ENCODE measurements at places on chromosomes 4 and X. TPM values are rescaled to one million over a fixed set of nuclear protein-coding genes. Genes with fewer than 3 reads are reported as not detected.

Gene USP51
- total RNA-seq = 0.37 TPM

Gene FOXP3
- total RNA-seq = 0.07 TPM

Gene ANXA3
- total RNA-seq = 58.8 TPM

Gene MAOB
- 0.29 TPM for total RNA-seq

Gene INPP4B
- 4.5 TPM for total RNA-seq

Gene AMBN
- total RNA-seq = not detected

Gene CTSO
- total RNA-seq = 0.99 TPM

Gene AMER1
- total RNA-seq = 2.6 TPM

Gene ARAP2
- 0.47 TPM for total RNA-seq

Gene ASB12
- not detected for total RNA-seq

Gene TBX22
- total RNA-seq = not detected

Gene CT45A2
- not detected for total RNA-seq

Gene APELA
- not detected for total RNA-seq

Gene SCRG1
- not detected for total RNA-seq

Gene MCUB
- 13.0 TPM for total RNA-seq

Gene FGF13
- total RNA-seq = 0.05 TPM

Gene RBPJ
- 12.0 TPM for total RNA-seq

Gene MAMLD1
- total RNA-seq = 6.4 TPM

Gene PSMD10
- total RNA-seq = 76.5 TPM

Gene MSX1
- 10.1 TPM for total RNA-seq

Gene RHOXF2B
- not detected for total RNA-seq

Gene TRAM1L1
- total RNA-seq = 0.49 TPM

Gene PF4V1
- total RNA-seq = not detected
